ENCODE measurements at places on chromosomes 11 and 22.

DNA sequence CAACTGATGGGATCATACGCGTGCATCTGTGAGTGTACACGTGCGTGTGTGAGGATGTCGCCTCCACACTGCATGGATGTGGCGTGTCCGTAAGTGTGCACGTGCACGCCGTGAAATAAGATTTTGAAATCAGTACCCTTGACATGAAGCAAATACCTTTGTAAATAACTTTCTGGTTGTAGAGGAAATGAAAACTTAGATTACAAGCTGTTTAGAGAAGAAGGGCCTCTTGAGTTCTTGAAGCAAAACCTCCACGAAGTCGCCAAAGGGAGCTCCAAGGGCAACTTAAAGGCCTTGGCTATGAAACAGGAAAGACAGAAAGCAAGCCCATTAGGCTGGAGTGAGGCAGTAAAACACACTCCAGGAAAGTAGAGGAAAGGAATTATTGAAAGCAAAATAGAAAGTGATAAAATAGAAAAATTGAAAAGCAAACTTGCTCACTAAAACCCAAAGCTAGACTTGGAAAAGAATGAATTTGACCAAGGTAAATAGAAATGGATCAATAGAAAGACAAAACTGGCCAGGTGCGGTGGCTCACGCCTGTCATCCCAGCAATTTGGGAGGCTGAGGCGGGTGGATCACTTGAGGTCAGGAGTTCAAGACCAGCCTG lies 29.7 kb upstream of the TOLLIP start:
- DNase-seq, result no peak

GRCh38 chr22:43948836-43949406 lies 6.3 kb upstream of the SAMM50 start:
- no peak for DNase-seq

- DNase-seq, result peak; percentile 66
Measured at GRCh38 chr11:12785901-12786300, 111.7 kb downstream of the TEAD1 start.

GRCh38 chr11:110311783-110312579 lies 15.6 kb upstream of the RDX start:
- no peak for DNase-seq

DNA sequence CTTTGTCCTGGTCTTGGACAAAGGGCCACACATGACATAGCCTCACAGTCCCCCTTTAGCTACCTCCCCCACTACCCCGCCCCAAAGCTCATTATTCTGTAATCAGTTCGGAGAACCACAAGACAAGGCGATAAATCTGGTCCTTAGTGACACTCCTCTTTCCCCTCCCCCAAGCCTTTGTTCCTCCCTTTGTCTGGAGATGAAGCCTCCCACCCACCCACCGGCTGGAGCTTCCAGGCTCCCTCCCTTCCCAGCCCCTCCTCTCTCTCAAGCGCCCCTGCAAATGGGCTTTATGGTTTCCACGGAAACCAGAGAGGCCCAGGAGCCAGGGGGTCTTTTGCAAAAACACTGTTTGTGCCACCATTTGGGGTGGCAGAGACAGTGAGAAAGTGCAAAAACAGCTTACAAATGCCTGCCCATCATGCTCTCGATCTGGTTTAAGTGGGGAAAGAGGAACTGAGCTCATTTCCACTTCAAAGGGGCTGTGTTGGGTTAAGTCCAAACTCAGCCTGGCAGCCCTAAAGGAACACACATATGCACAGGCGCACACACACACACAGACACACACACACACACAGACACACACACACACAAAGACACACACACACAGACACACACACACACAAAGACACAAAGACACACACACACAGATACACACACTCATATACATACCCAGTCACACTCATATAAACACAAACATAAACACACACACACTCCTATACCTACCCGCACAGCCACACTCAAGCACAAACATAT lies 23.5 kb downstream of the APLNR start:
- DNase-seq, result peak; percentile 34

- DNase-seq, result no peak
Measured at GRCh38 chr11:42620796-42621195, 691.0 kb upstream of the API5 start.

GRCh38 chr11:66247295-66247694 lies 21.1 kb upstream of the RAB1B start:
- DNase-seq, result no peak

GRCh38 chr11:61711498-61711897 lies 31.3 kb downstream of the DAGLA start:
- peak; percentile 84 for DNase-seq

DNA sequence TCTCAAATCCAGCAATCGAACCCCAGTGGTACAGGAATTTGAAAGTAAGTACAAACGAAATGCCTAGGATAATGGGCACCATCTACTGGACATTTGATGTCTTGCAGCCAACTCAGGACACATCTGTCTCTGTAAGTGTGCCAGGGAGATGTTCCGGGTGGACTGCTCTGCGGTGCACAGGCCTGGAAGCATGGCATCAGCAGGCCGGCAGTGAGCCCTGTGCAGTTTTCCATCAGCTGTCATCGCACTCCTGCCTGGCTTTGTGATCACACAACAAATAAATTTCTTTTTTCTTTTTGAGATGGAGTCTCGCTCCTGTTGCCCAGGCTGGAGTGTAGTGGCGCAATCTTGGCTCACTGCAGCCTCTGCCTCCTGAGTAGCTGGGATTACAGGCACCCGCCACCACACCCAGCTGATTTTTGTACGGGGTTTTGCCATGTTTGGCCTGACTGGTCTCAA lies 71.0 kb downstream of the JAM3 start:
- DNase-seq, result peak; percentile 81

DNA sequence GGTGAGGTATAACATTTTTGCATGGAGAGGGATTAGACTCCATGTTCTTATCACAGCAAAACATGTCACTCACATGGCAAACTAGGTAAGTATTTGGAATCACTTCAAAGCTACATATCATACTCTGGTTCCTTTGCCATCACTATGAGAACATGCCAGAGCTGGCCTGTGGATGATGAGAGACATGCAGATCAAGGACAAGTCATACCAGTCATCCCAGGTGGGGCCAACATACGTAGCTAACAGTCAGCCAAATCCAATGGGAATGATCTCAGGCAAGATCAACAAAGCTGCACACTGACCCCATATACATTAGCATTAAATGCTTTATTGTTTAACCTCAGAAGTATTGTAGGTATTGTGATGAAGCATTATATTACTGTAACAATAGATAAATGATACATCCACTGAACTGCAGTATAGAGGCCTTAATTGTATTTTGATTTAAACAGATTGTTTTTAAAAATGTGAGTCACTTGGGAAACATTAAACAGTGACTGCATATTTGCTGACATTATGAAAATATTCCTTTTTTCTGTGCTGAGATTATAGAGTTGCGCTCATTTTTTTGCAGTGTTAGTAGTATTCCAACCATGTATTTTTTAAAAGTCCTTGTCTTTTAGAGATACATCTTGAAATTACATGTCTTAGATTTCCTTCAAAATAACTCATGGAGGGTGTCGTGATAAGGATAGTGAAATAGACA lies 37.3 kb upstream of the ARL14EP start:
- no peak for DNase-seq

GRCh38 chr22:39081016-39081415 lies 3.9 kb downstream of the APOBEC3G start:
- DNase-seq, result no peak

- no peak for DNase-seq
Measured at GRCh38 chr22:49372111-49372529, 455.6 kb downstream of the BRD1 start.

DNA sequence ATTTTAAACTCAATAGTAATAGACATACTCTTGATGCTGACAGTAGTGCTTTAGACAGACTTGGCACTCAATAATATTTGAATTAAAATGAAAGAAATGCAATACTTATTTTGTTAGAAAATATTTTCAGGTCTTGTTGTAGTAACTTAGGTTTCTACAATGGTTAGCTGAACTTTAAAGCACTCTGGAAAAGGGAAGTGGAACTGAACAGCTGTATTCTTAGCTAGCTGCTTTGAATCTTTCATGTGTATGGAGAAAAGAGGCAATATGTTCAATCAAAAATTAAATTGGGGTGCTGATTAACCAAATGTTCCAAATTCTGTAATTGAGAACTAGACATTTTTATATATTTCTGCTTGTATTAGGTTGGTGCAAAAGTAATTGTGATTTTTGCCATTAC lies 517.9 kb upstream of the RAG2 start:
- no peak for DNase-seq

DNA sequence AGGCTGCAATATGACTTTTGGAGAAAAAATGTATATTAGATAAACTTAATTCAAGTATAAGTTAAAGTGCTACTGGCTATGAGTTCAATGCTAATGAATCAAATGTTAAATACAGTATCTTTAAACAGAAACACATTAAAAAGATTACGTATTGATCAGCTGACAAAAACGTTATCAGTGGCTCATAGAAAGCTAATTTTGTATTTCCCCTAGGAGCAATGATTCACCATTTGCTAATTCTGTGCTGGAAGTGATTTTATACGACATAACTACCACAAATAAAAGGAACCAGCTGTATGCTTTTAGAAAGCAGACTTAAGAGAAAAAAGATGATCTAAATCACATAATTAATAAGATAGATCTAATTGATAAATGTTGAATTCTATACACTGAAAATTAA lies 43.6 kb downstream of the MRE11 start:
- no peak for DNase-seq

DNA sequence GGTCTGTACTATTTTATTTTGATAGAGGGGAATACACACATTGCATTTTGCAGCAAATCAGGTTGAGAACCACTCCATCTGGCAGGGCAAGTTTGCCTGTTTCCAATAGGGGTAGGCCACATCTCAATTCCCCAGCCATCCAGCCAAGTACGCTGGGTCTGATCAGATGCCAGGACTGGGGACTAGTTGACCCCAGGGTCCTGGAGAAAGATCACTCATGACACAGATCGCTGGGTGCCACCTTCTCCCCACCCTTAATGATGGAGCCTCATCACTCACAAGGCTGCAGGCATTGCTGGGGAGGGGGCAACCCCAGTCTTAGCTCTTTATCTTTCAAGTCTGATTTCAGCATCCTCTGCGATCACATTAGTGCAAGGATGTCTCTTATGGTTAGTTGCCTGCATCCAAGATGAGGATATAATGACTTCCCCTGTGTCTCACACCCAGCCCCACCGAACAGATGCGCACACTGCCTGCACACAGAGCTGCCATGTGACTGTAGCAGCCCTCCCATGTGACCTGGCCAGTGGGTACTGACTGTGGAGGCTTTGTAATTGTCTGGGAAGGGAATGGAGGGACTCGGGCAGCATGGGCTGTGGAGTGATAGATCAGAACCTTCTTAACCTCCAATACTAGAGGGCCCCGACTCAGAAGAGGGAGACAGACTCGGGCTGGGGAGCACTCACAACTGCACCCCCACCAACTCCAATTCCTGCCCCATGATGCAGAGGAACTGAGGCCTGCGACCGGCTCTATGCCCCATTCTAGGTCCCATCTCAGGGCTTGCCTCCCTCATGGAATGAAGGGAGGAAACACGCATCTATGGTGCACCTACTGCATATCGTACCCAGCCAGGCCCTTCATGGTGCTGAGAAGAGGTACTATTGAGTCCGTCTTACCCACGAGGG lies 155.8 kb downstream of the DSCAML1 start:
- DNase-seq, result no peak

DNA sequence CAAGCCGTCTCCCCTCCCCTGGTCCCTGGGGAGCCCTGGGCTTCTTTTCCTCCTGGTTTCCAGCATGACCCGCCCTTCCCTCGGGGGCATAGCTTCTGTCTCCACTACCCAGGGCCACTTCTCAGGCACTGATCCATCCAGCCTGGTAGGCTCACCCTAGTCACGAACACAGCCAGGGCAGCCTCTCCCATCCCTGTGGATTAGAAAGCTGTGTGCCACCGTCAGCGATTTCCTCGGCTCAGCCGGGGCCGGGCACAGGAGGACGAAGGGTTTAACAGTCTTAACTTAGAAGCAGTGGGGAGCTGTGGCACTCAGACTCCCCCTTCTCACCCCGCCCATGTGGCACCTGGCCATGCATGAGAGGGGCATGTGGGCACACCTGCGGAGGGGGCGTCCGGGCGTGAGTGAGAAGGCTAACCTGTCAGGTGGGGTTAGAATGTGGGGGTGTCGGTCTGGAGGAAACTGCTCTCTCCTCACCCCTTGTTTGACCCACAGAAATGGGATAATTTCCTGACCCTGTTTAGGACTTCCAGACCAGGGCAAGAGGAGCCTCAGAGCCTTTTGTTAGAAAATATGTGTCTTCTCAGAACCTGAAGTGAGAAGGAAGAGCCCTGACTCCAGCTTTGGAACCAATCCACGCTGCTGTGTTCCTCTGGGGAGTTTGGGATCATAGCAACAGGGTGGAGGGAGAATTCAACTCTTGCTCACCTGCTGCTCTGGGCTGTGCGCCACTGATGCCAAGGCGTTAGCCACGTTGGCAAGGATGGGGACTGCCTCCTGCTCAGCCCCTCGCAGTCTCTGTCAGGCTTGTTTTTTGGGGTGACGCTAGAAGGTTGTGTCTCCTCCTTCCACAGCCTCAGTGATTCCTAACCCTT lies 14.6 kb downstream of the GLB1L2 start:
- DNase-seq, result no peak

GRCh38 chr11:20109731-20110445 lies 50.4 kb downstream of the DBX1 start:
- no peak for DNase-seq

DNA sequence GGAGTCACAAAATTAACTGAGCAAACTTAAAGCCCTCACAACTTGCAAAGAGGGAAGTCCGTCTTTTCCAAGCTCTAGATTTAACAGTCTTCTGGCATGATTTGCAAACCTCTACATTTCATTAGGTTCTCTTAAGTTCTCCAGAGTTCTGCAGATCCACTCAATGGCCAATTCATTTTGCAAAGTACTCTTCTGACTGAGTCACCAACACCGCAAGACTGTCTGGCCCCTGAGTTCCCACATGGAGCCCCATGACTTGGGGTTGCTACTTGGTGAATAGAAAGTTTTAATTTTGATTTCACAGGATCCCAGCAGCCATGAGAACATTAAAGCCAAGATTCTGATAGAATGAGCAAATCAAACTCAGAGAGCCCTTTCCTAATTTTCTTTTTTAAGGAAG lies 134.5 kb downstream of the PLEKHA7 start:
- DNase-seq, result no peak

Measured in NCI-H1092 treated with DMSO at 0.1 percent for 48 hours (cell line).